Right renal pelvis (tissue), 4 donors: ENCODE measurements at places on chromosomes 12 and 14.
A peak's percentile ranks its signal among the peaks of the same experiment; 100 is the strongest.

GRCh38 chr12:64729909-64730587 lies 29.2 kb downstream of the GNS start:
- DNase-seq: no peak

- DNase-seq: no peak
Measured at GRCh38 chr12:123149501-123150274, 1.2 kb downstream of the PITPNM2 start.

DNA sequence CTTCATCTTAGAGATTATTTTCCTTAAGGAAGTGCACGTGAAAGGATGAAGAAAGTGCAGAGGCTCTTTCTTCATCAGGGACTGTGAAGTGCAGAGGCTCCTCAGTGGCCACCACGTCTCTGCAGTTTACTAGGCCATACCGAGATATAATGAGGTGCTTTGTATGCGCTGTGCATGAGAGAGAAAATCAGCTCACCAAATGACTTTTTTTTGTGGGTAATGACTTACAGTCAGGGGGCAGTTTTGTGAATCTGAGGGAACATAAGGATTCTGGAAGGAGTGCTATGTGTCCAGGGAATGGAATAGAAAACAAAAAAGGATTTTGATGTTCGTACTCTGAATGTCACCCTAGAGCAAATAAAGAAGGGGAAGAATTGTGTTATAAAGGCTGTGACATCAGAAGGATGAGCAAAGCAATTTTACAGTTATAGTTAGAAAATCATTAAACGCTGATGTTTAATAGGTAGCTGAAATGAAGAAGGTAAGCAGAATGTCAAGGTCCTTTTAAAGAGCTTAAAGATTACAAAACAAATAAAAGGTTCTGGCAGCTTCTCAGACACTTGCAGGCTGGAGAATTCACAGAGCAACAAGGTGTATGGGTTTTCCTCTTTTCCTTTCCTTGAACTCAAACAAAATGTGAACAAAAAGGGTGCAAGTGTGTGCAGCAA lies 247.5 kb upstream of the NOVA1 start:
- DNase-seq: no peak

DNA sequence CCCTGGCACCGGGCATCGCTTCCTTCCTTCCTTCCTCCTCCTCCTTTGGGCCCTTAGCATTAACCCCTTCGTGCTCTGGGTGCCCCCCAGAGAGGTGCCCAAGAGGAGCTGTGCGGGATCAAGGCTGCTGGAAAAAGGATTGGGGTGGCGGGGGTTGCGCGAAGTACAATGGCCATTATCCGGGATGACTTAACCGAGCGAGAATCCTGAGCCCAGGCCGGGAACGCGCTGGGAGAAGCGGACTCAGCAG lies 2.8 kb downstream of the DHH start:
- DNase-seq: no peak

DNA sequence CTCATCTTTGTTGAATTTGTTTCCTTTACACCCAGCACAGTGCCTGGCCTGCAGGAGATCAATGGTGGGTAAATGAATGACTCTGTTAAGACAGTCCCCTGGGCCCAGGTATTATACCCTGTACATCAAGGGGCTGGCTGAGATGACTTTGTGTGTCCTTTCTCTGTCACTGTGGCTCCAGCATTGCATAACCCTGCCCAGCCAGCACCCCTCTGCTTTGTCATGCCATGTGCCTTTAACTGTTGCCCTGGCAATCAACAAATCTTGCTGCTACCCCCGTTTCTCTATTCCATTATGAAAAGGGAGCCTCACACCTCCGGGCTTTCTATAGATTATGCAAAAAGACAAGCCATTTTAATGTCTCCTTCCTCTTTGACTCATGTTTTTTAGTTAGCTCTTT lies 7.6 kb upstream of the FLVCR2 start:
- no peak for DNase-seq

GRCh38 chr12:77685112-77685511 lies 145.6 kb upstream of the NAV3 start:
- peak; percentile 37 for DNase-seq

DNA sequence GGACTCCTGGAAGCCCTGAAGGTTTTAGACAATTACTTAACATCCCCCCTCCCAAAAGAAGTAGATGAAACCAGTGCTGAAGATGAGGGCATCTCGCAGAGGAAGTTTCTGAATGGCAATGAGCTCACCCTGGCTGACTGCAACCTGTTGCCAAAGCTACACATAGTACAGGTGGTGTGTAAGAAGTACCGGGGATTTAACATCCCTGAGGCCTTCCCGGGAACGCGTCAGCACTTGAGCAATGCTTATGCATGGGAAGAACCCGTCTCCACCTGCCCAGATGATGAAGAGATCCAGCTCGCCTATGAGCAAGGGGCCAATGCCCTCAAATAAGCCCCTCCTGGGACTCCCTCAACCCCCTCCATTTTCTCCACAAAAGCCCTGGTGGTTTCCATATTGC lies 10.6 kb upstream of the SPPL3 start:
- no peak for DNase-seq

DNA sequence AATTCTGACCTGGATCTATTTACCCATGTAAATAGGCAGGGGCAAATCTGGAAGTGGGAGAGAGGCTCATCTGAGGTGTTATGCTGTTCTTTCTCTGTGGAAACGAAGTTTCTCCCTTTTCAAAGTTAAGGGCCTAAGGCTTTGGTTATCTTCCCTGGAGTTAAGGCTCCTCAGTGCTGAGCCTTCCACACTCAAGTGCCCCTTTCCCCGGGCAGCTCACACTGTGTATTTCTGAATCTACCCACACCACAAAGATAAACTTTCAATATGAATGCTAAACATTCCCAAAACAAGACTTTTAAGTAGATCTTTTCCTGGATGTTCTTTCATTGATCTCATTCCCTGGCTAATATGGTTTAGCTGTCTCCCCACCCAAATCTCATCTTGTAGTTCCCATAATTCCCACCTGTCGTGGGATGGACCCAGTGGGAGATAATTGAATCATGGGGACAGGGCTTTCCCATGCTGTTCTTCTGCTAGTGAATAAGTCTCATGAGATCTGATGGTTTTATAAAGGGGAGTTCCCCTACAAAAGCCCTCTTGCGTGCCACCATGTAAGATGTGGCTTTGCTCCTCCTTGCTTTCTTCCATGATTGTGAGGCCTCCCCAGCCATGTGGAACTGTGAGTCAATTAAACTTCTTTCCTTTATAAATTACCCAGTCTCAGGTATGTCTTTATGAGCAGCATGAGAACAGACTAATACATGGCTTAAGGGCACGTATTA lies 251.1 kb downstream of the NAV3 start:
- no peak for DNase-seq

DNA sequence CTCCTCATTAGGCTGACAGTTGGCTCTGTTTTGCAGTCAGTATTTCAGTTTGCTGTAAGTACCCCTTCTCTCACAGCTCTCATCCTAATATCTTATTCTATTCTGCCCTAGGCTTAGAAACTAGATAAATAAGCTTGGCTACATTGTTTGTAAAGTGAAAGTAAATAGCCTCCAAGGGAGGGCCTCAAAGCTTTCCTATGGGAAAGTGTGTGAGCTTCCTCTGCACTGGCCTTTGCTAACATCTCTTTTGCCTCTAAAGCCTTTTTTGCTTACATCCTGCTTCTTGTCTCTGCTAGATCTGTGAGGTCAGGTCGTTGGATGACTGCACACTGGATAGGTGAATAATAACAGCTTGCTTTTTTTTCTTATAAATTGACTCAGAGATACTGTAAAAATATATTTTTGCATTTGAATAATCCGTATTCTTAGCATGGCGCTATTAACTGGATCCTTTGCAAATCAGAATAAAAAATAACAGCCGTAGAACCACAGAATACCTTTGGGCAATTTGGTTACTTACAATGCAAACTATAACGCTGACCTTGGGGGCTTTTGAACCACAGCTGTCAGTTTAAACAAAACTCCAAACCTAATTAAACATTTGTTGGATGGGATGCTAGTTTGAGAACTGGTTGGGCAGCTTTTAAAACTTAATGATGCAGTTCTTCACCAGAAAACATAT lies 55.1 kb downstream of the TTC6 start:
- no peak for DNase-seq

DNA sequence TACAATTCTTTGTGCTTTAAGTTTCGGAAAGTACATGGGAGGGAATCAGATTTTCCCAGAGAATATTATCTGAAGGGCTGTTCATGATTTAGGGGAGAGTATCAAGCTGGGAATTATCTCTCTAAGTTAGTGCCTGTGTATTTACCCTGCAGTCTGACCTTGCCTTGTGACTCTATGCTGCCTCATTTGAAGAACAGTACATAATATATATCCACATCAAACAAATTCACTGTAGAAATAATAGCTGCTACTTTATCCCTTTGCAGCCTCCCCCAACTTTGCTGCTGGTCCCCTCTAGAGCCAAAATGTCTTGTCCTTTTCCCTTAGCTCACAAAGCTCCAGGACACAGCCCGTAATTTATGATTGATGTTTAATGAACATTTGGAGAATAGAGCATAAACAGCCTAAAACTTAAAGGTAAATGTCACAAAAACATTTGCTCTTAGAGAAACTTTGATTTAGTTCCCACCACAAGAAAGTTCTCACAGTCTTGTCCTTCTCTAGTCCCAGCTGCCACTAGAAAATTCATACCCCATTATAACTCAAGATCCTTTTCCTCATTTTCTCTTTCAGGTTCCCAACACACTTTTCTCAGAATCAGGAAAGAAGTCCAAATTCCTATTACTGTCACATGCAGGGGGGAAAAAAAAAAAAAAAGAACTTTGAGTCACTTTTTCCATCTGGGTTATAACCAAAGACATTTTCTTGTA lies 1009.6 kb downstream of the FLRT2 start:
- peak; percentile 59 for DNase-seq

DNA sequence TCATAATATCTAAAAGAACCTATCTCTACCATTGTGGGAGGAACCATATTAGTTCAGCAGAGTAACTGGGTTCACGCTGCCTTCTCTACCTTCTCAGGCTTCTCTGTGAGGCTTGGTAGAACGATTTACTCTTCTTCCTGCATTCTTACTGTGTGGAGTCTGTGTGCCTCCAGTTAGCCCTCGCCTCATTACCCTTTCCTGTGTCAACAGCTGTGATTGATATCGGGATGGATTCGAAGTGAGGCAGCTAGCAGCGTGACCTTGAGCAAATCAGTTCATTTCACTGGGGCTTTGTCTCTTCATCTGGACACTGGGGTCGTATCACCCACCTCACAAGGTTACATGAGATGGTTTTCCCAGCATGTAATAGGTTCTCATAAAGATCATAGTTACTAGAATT lies 4.6 kb upstream of the VRK1 start:
- DNase-seq: no peak
